Left renal pelvis (tissue), 4 donors: ENCODE measurements at places on chromosomes 7 and 10. TPM values are rescaled to one million over a fixed set of nuclear protein-coding genes. Genes with fewer than 3 reads are reported as not detected.

Gene LIPN
- polyA plus RNA-seq: 0.11 TPM

Gene GET4
- 68.0 TPM for polyA plus RNA-seq

Gene SPDYE11
- polyA plus RNA-seq: 1.3 TPM

Gene PTPRE
- polyA plus RNA-seq: 4.0 TPM

Gene LRRTM3
- polyA plus RNA-seq: 6.7 TPM

Gene PIK3CG
- polyA plus RNA-seq: 2.4 TPM

Gene MYO1G
- polyA plus RNA-seq: 0.42 TPM

Gene ITGA8
- 28.3 TPM for polyA plus RNA-seq

Gene SLC18A3
- polyA plus RNA-seq: not detected

Gene DPP6
- polyA plus RNA-seq: 155 TPM

Gene SGCE
- 127 TPM for polyA plus RNA-seq
